ENCODE measurements at places on chromosomes 12 and 14.

- DNase-seq: no peak
Measured at GRCh38 chr14:102212356-102212755, 72.7 kb downstream of the WDR20 start.

DNA sequence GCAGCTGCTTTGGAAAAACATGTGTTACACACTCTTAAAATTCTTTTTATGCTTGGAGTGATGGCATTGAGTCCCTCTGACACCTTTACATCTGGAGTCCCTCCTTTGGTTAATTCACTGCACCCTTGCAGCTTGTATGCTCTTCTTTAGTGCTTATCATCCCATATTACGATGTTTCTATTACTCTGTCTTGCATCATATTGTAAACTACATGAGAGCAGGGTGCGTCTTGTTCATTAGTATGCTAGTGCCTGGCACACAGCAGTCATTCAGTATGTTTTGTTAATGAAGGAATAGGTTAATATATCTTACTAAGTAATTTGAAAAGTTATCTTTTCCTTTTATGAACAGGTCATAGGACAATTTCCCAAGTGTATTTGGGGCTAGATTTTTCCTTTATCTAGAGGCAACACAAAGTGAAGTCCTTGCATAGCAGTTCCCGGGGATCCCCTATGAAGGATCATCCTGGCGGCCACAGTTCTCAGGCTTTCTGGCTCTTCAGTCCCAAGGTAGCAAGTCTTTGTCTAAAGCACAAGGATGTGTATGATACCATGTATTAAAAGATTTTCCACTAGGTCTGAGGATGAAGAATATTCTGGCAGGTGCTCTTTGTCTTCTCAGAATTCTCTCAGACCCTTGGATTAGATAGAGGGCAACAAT, 363.8 kb downstream of the FUT8 start:
- DNase-seq: no peak

DNA sequence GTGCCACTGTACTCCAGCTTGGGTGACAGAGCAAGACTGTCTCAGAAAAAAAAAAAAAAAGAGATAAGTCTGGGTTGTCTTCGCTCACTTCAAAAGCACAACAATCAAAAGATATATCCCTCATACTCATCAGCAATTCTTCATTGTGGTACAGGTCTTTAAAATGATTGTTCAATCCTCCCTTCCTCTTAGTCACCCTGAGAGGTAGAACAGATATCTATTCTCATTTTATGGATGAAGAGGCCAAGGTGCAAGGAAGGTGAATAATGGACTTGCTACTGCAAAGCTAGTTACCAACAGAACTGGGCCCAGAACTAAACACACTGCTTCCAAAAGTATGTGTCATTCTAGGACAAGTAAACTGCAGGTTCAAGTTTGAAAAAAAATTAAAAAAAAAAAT, 7.1 kb downstream of the ERG28 start:
- no peak for DNase-seq

DNA sequence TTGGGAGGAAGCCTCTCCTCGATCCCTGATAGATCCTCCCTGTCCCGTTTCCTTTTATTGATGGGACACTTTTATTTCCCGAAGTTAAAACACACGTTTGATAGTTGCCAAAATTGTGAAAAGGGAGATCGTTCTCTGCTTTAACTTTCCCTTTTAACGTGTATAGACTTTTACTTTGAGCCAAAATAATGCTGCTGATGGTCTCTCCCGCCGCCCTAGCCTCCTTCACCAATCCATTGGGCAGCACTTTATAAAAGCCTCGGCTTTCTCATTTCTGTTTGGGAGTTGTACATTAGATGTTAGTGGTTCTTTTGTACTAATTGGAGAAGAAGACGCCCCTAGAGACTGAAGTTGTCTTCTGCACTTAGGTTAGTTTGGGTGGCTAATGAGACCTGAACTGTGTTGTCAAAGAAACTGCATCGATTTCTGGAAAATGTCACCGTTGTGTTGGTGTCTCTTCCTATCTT, 1.4 kb downstream of the TMTC2 start:
- DNase-seq: no peak

GRCh38 chr12:68264158-68264855, 10.9 kb upstream of the IL22 start:
- no peak for DNase-seq

Measured in activated naive CD8-positive, alpha-beta T cell treated with anti-CD3 and anti-CD28 coated beads, Interleukin-2, amount 50 U/mL, for 24 hours (primary cell).